Daoy (cell line): ENCODE measurements at places on chromosomes 16 and 17. TPM values are rescaled to one million over a fixed set of nuclear protein-coding genes. Genes with fewer than 3 reads are reported as not detected.
A peak's percentile ranks its signal among the peaks of the same experiment; 100 is the strongest.

The ZFP1 gene
- 8.9 and 10.2 TPM in 2 replicates for total RNA-seq

The CEP295NL gene
- total RNA-seq, result 1.0 TPM in 1 of 2 replicates, not detected in the other

The KRTAP2-3 gene
- total RNA-seq, result not detected in 2 replicates

The C17orf78 gene
- not detected in 2 replicates for total RNA-seq

The CACNG3 gene
- total RNA-seq, result not detected in 2 replicates

The KCNH6 gene
- not detected in 2 replicates for total RNA-seq

The PLXDC1 gene
- 0.11 TPM in 1 of 2 replicates, not detected in the other for total RNA-seq

The TP53TG3F gene
- 0.29 TPM in 1 of 2 replicates, not detected in the other for total RNA-seq

The MILR1 gene
- total RNA-seq, result 5.1 and 11.0 TPM in 2 replicates

GRCh38 chr16:58086381-58087208 lies 42.6 kb downstream of the CFAP20 start:
- no peak for DNase-seq

- no peak for DNase-seq
These were observed 19.4 kb downstream of the C17orf100 start for GRCh38 chr17:6670999-6671398.

DNA sequence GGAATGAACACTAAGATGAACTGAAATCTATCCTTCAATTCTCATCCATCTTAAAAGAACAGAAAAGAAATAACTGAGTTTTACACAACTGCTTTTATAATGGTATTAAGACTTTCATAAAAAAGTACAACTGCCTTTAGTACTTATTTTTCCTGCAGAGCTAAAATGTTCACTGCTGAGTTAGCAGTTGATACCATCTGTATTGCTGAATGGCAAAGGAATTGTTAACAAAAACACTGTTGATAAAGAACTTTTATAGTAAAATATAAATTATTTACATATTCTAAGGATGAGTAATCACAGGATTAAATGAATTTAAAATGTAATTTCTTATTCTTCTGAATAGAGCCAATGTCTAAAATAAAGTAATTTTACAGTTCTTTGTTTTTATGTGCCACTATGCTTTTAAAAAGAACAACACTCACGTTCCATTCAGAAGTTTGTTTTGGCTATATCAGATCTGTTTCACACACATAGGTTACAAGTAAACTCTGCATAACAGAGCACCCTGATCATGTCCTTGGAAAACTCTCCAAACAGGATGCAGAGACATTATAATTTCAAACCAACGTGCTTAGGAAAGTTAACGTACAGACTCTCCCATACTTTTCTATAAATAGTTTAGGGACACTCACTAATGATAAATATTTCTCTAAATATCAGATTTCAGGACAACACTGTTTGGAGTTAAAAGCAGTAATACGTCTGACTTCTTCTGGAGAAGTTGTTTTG lies 151.1 kb downstream of the ITFG1 start:
- no peak for DNase-seq

GRCh38 chr17:49624896-49625295 lies 49.2 kb downstream of the NXPH3 start:
- DNase-seq, result no peak

DNA sequence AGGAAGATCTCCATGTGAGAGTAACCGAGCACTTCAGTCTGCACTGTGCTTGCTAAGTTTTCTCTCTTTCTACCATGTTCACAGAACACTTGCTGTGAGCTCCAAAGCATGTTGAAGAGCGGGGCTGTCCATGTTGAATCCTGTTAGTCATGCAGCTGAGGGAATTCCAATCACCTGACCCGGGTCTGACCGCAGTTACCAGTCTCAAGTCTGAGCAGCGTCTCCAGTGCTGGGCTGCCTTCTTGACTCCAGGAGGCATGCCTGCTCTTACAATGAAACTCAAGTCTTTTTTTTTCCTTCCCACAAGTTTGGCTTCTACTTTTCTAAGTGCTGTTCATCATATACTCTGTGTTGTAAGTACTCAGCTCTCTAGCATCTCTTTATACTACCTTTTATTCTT lies 44.3 kb downstream of the HOXB1 start:
- DNase-seq, result peak; percentile 94

GRCh38 chr16:57720142-57720575 lies 15.4 kb upstream of the KATNB1 start:
- peak; percentile 50 for DNase-seq

DNA sequence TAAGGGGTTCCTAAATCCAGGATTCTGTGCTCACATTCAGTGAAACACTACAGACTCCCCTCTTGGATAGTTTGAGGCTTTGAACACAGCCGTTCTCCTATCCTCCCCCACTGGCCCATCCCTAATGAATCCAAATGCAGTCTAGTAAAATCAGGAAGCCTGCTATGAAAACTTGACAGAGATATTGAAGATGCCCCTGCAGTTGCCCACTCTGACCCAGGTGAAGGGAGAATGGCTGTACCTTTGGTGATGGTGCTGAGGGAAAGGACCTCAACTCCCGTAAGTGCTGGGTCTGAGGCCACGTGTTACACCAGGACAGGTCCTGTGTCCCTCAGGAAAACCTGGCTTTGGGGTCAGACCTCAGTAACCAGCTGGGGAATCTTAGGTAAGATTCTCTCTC lies 54.4 kb downstream of the SF3B3 start:
- DNase-seq, result no peak

DNA sequence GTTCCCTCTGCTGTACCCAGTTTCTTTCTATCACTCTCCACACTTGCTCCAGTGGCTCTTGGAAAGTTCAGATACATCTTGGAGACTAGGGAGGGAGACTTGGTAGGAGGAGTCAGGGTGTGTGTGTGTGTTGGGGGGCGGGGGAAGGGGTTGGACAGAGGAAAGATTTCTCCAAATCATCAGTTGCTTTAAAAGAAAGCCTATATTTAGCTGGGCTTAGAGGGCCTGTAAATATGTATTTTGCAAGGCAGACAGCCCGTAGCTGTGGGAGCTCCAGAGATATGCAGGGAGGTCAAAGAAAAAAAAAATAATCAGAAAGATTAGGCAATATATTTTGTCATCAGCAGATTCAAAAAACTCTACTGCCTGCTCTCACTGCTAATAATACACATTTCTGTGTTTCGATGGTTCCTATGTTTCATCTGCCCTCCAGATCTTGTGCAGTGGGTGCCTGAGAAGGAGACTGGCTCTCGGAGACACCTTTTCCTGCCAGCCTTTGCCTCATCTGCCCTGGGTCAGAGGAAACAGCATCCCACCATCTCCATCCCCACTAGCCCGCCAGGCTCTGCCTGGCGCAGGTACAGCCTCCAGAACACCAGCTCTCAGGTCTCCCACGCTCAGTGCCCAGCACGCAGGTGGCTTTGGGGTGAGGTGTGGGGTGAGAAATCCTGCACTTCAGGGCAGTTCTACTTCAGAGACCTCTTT lies 4.8 kb upstream of the PPP1R9B start:
- no peak for DNase-seq

GRCh38 chr17:44314869-44315661 lies 6.7 kb downstream of the RUNDC3A start:
- peak; percentile 44 for DNase-seq

DNA sequence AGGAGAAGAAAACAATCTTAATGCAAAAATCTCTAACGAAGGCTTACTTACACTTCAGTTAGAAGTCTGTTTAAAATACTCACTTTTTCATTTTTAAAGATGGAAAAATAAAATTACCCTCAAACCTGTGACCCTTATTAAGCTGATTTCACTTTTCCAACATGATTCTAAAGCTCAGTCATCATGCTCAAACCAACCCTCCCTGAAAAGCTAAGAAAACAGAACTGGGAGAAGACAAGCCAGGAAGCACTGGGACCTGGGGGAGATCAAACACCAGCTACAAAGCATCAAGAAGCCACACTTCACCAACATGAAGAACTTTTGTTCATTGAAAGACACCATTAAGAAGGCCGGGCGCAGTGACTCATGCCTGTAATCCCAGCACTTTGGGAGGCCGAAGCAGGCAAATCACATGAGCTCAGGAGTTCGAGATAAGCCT lies 88.8 kb downstream of the LITAF start:
- peak; percentile 70 for DNase-seq

GRCh38 chr16:29112755-29113347 lies 128.0 kb downstream of the LAT start:
- no peak for DNase-seq

DNA sequence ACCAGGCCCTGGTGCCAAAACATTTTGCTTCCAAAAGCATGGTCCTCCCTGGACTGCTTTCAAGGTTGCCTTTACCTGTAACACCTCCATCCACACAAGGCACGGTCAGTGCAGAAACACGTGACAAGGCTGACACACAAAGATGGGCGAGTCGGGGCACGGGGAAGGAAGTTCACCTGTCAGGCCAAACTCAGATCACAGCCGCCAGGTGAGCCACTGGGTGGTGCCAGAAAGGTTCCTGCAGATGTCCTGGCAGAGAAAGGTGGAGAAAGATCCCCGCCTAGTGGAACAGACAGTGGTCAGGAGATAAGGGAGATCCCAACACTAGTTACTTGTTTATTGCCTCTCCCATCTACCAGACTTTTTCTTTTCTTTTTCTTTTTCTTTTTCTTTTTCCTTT lies 155.3 kb downstream of the AIPL1 start:
- peak; percentile 45 for DNase-seq

DNA sequence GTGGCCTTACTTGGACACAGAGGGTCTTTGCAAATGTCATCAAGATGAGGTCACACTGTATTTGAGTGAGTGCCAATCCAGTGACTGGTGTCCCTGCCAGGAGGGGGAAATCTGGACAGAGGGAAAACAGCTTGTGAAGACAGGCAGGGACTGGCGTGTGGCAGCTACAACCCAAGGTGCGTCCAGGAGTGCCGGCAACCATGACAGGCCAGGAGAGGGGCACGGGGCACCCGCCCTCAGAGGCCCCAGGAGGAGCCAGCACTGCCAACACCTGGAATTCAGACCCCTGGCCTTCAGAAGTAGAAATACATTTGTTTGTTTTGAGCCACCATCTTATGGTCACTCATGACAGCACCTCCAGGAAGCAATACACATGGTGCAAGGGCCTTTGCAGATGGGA lies 225.7 kb downstream of the CPPED1 start:
- DNase-seq, result no peak

GRCh38 chr17:58536542-58536941 lies 22.1 kb upstream of the MTMR4 start:
- no peak for DNase-seq

- DNase-seq, result no peak
These were observed 8.5 kb upstream of the CYTH1 start for GRCh38 chr17:78790552-78790951.

- no peak for DNase-seq
These were observed 10.8 kb upstream of the RIPOR1 start for GRCh38 chr16:67517661-67518423.

DNA sequence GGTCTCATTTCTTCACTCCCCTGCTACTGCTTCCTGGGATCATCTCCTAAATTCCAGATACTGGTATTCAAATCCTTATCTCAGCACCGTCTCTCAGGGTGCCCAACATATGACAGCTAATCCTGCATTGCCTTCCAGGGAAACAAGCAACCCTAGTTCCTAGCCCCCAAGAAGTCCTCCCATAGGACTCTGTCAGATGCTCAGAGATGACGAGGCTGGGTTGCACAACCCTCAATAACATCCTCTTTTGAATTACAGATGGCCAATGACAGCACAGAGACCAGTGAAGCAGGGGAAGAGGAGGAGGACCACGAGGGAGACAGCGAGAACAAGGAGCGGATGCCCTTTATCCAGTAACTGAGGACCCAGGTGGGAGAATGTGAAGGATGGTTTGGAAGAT lies 45.0 kb upstream of the CLEC3A start:
- DNase-seq, result no peak

GRCh38 chr16:68806422-68806821 lies 36.9 kb upstream of the TANGO6 start:
- no peak for DNase-seq

DNA sequence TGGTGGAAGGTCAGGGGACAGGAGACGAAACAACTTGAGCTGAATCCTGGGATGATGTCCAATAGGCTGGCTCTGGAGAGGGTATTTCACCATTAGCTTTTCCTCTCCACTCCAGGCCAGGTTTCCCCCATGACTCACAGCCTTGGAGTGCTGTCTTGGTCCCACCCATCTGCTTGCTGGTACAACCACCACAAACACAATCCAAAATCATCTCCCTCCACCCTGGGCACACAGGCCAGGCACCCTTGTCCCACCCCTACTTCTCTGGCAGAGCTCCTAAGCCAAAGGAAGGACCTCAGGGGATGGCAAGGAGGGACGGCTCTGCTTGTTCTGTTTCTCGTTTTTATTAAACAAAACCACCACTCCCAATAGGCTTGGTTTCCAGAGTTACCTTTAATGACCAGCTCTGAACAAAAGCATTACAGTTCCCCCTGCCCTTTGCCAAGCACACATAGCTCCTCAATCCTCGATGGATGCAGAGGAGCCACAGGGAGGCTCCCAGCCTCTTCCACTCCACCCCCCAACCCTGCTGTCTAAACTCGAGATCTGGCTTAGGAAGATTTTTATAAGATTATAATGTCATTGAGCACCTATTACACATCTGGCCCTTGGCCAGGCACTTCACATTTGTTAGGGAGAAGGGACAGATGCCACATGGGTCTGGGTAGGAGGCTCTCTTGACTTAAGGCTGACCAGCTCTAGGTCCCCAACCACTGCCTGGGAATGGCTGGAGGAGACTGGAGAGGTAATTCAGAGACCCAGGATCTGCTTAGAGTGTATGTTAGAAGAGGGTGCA lies 13.3 kb downstream of the CAVIN1 start:
- peak; percentile 80 for DNase-seq

DNA sequence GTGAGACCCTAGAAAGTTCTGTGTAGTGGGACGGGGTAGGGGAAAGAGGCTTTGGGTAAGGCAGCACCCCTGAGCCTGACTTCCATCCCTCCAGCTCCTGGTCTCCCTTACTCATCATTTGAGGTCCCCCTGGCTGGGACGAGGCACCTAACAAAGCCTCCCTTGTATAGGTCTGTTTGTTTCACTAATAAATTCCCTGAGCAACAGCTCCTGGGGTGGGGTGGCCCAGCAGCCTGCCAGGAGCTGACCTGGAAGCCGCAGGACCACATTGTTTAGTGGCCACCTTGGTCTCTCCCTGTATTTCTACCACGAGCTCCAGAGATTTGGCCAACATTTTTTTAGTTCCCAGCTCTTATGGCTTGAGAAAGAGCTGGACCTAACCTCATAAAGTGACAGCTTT lies 7.2 kb downstream of the PRR15L start:
- no peak for DNase-seq

DNA sequence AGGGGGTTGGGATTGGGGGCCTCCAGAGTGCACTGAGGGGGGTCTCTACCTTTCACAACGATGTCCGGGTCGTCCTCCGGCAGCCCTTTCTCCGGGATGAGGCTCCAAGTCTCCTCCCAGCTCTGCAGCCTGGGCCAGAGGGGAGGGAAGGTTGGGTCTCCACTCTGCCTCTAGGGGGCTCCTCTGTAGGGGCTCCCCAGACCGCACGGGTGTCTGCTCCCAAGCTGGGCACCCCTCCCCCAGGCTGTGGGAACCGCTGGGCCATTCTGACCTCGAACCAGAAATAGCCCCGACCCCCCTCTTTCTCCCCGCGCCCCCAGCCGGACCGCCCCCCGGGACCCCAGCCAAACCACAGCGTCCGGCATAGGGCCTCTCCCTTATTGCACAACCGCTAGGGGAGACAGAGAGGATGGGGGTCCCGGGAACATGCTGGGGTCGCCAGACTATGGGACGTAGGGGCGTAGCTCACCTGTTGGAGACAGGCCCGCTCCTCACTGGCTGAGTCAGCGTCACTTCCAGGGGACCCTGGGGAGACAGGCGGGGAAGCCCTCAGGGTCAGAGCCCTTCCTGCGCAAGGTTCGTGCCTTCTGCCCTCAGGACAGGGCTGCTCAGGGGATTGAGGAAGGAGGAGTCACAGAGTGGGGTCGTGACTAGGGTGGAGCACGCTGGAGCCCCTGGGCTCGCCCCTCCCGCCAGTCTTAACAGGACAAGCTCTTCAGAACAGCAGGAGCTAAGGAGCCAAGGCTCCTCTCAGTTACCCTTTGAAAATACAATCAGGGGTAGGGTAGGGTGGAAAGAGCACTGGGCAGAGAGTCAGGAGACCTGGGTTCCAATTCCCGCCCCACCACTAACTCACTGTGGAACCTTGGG lies 2.7 kb downstream of the PLEKHH3 start:
- DNase-seq, result peak; percentile 52
